Trophoblast cell (in vitro differentiated cells and primary cell): ENCODE measurements at places on chromosomes 4 and X.

GRCh38 chr4:101031971-101032370 lies 315.4 kb downstream of the PPP3CA start:
- no peak for DNase-seq

GRCh38 chr4:28391877-28392276 lies 1531.2 kb downstream of the STIM2 start:
- no peak for DNase-seq

GRCh38 chr4:56414135-56414670 lies 21.2 kb downstream of the PPAT start:
- DNase-seq: no peak

GRCh38 chr4:181860157-181860556 lies 383.0 kb upstream of the TENM3 start:
- no peak for DNase-seq

- no peak for DNase-seq
Observed at GRCh38 chr4:172011196-172011595, 198.0 kb downstream of the GALNTL6 start.

- no peak for DNase-seq
Observed at GRCh38 chr4:69493515-69493914, 2.2 kb downstream of the UGT2B4 start.

DNA sequence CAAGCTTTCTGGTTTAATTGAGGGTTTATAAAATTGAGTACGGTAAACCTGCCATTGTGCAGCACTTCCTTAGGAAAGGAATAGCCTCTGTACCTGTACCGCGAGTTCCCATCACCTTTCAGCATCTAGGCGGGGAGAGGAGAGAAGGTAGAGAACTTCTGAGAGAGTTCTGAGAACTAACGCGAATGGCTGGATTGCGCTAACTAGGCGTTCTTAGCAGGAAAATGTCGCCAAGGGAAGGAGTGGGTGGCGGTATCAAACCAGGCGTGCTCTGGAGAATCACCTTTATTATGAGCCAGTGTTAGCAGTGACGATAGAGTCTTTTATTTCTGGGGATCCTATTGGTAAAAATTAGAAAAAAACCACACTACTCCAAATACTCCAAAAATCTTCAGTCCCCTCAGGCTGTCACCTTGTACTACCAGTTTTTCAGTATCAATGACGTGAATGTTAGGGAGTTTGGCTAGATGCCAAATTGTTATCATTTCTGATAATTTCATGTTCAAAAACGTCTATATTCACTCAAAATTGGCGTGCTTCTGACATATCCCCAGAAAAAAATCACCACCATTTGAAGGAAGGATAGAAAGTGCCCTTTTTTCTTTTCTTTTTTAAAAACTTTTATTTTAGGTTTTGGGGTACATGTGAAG lies 1.4 kb downstream of the UGT8 start:
- peak; percentile 11 for DNase-seq

DNA sequence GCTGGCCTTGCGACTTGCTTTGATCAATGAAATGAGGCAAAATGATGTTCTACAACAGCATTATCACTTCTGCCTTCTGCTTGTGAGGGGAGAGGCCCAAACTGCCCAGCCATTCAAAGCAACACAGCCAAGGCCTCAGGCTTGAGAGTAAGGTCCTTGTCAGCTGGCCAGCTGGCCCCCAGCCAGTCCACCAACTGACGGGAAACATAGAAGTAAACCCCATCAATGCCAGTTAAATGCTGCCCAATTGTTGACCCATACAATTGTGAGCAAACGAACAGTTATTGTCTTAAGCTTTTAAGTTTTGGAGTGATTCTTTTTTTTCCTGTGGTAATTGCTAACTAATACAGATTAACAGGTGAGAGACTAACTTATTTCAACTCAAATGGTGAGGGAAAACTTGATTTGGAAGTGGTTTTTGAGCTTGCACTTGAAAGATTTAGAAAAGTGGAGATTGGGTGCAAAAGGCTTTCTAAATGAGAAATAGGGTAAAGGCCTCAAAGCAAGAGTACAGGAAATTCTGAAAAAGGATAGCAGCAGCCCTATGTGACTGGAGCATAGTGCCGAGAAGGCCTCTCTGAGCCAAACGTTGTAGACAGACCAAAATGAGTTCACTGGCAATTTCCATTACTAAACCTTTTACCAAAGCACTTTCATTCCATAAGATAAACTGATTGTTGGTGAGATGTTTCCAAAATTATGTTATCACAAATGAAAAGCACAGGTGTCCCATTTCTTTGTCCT lies 66.9 kb downstream of the ARHGEF38 start:
- DNase-seq: no peak

DNA sequence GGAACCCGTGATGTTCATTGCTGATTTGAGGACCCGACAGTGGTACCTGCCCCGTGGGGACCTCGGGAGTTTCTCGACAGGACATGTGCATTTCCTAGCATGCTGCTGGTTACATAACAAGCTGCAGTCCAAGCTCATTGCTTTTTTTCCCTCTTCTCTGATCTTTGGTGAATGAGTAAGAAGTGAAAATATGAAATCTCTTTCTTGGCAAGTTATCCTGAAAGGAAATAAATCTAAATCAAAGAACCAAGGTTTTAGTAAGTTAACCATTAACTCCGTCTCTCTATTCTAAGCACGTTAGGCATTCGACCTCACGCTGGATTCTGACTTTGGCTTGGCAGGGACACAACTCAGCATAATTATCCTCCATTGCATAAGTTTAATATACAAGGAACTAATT lies 86.6 kb downstream of the STK32B start:
- DNase-seq: no peak

- peak; percentile 80 for DNase-seq
Observed at GRCh38 chrX:52352551-52352950, 16.3 kb upstream of the XAGE2 start.

DNA sequence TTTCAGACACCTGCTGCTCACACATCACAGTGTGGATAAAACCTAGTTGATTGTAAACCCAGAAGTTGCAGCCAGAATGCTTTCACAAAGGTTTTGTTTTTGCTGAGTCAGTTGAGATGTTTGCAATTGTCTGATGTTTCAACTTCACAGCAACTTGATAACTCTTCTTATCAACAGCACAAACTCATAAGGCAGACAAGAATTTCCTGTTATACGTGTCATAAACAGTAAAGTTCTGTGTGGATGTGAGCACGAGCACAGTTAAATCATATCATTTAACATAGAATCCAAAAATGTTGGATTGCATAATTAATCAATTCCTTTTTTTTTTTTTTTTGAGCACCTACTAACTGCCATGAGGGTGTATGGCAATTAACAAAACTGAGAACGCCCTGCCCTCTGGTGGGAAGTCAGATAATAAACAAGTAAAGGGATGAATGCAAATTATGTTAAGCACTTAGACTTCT lies 512.2 kb downstream of the PDHA2 start:
- DNase-seq: no peak

- no peak for DNase-seq
Observed at GRCh38 chr4:88643932-88644331, 51.7 kb downstream of the HERC3 start.

DNA sequence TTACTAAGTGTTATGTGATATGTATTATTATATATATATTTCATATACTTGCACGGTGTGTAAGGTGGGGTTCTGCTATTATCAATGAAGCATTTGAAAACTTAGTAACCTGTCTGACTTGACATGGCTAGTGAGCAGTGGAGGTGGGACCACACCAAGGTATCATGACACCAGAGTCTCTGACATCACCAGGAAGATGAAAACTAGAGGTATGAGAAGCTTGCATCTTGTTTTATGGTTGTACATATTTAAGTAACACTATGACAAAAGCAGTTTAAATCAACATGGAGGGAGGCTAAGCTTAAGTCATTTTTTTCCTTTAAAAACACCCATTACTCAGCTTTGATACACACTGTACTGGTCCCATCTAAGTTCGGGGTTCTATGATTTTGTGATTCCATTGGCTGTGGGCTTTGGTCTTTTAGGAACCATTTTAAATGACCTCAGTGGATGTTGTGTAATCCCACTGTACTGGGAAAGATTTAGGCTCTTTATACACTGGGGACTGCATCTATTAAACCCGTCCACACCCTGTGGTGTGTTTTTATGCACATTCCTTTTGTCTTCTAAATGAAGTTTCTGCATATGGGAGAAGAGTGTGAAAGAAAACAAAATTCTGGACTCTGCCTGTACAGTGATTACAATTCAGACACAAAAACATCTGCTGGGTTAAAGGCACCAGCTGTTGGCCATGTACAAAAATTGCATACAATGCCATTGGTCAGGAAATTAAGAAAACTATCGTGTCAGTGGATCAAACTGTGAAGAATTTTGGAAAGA lies 570.6 kb downstream of the SPRY1 start:
- DNase-seq: no peak

- no peak for DNase-seq
Observed at GRCh38 chr4:138192113-138192512, 50.0 kb downstream of the SLC7A11 start.

DNA sequence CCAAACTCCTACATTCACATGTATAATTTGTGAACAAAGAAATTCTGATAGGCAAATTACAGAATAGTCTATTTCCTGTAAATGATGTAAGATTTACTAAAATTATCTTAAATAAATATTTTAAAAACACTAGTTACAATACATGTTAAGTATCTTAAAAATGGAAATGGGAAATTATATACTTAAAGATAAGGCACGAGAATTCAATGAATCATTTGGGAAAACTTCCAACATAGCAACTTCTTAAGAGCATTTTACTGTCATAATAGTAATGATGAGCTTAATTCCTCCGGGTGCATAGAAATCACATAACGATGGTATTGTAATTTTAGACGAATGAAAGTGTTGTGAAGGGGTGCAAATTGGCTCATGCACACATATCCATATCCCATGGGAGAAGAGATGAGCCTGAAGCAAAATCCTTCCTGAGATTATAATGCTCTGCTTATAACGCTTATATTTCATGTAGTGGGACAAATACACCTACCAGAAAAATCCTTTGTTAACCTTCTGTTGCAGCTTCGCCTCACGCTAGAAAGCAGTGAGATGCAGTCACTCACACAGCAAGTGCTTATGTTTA lies 873.5 kb downstream of the PDHA2 start:
- DNase-seq: peak; percentile 27

GRCh38 chrX:99909946-99910345 lies 500.1 kb downstream of the PCDH19 start:
- DNase-seq: no peak

DNA sequence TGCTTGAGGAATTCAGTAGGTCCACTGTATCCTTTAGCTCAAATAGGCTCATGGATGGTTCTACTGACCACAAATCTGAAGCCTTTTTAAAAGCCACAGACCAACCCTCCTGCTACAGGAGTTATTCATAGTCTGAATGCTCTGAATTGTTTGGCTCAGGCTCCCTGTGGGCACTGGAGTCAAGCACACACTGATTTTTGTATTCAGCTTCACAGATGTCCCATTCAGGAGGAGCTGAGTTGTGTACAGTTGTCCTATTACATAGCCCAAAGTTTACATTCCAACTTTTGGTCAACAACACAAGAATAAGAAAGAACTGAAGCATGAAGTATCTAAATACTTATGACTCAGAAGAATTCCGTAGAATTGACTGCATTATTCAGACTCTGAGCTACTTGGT lies 243.9 kb downstream of the UNC5C start:
- DNase-seq: peak; percentile 71
